ENCODE measurements at places on chromosomes 16 and 17.

DNA sequence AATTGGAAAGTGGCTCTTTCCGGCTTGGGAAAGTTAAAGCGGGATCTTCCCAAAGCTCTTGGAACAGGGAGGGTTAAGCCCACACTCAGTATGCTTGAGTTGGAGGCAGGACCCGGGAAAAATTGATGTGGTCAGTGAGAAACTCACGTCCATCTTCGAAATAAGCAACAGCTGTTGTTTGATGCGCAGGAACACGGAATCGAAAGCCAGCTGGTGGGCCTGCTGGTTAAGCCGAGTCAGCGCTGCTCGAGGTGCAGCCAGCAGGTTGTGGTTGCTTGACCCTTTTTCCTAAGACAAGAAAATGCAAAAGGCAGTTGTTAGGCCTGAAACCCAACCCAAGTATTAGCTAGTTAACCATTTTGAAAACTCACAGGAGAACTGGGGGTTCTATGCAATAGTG lies 49.4 kb downstream of the COG7 start:
- DNase-seq: no peak

GRCh38 chr17:15654886-15655561 lies 29.1 kb downstream of the TRIM16 start:
- DNase-seq: no peak

DNA sequence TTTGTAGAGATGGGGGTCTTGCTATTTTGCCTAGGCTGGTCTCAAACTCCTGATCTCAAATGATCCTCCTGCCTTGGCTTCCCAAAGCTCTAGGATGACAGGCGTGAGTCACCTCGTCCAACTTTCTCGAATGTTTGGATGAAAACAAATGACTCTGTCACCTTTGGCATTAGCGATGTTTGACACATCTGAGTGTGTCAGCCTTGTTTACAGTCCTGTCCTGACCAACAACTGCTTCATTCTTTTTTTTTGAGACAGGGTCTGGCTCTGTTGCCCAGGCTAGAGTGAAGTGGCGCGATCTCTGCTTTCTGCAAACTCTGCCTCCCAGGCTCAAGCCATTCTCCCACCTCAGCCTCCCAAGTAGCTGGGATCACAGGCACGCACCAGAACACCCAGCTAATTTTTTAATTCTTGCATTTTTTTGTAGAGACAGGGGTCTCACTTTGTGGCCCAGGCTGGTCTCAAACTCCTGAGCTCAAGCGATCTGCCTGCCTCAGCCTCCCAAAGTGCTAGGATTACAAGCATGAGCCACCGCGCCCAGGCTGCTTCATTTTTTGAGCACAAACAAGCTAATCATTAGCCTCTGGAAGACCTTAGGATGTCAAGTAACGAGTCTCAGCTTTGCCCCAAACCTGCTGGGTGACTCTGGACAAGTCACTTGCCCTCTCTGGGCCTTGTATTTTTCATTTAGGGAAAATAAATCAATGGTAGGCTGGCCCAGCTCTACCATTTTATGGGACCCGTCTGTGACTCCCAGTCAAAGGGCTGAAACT lies 7.4 kb downstream of the MYH11 start:
- DNase-seq: no peak

DNA sequence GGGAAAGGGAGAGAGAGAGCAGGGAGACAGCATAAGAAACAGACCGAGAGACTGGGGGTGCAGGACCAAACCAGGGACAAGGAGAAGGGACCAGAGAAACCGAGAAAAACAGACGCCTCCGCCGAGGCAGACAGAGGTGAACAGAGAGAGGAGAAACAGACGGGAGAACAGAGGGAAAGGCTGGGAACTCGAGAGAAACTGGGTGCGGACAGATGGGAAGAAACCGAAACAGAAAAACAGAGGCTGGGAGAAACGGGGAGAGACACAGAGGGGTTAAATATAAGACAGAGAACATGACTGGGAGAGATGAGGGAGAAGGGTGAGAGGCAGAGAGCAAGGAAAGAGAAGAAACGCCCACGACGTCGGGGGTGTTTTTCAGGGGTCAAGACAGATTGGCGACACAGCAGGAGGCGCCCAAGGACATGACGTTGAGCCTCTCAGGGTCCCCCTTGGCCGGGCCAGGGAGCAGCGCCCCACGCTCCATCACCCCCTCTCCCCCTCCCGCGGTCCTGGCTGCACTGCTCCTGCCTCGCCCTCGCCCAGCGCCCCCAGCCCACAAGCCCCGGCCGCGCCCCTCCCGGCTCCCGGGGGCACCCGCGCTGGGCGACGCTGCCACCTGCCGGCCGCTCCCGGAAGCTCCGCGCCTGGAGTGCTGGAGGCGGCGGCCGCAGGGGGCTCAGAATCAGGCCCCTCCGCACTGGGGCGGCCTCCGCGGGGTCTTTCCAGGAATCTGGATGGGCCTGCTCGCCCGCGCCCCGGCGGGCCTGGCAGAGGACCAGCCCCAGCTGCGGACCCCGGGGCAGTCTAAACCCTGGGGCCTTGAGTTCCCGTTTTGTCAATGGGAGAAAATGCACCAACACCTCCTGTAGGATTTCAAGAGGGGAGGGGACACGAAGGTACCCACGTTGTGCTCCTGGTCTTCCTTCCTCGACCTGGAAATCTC lies 1.3 kb upstream of the TMEM92 start:
- DNase-seq: peak; percentile 30

DNA sequence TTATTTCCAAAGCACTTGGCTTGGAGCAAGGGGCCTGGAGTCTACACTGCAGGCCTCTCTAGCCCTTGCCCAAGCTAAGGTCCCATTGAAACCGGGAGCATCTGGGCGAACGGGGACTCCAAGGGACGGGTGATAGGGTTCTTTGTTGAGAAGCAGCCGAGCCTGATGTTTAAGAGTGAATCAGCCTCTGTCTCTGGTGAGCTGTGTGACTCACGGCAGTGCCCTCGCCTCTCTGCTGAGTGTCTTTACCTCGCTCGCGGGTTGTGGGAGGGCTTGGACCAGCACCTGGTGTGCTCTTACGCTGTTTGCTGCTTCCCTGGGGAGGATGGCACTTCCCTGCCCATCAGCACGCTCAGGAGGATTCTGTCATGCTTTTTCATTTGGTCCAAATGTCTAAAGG lies 1.3 kb downstream of the HGS start:
- DNase-seq: peak; percentile 45

GRCh38 chr17:1561420-1562175 lies 994 bp downstream of the PITPNA start:
- peak; percentile 4 for DNase-seq

DNA sequence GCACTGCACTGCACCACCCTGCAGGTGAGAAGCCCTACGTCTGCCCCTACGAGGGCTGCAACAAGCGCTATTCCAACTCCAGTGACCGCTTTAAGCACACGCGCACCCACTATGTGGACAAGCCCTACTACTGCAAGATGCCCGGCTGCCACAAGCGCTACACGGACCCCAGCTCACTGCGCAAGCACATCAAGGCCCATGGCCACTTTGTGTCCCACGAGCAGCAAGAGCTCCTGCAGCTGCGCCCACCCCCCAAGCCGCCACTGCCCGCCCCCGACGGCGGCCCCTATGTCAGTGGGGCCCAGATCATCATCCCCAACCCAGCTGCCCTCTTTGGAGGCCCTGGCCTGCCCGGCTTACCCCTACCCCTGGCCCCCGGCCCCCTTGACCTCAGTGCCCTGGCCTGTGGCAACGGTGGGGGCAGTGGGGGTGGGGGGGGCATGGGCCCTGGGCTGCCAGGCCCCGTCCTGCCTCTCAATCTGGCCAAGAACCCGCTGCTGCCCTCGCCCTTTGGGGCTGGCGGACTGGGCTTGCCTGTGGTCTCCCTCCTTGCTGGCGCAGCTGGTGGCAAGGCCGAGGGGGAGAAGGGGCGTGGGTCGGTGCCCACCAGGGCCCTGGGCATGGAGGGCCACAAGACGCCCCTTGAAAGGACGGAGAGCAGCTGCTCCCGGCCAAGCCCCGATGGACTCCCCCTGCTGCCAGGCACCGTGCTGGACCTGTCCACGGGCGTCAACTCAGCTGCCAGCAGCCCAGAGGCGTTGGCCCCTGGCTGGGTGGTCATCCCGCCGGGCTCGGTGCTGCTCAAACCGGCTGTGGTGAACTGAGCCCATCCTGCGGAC lies 14.2 kb downstream of the PAM16 start:
- no peak for DNase-seq

DNA sequence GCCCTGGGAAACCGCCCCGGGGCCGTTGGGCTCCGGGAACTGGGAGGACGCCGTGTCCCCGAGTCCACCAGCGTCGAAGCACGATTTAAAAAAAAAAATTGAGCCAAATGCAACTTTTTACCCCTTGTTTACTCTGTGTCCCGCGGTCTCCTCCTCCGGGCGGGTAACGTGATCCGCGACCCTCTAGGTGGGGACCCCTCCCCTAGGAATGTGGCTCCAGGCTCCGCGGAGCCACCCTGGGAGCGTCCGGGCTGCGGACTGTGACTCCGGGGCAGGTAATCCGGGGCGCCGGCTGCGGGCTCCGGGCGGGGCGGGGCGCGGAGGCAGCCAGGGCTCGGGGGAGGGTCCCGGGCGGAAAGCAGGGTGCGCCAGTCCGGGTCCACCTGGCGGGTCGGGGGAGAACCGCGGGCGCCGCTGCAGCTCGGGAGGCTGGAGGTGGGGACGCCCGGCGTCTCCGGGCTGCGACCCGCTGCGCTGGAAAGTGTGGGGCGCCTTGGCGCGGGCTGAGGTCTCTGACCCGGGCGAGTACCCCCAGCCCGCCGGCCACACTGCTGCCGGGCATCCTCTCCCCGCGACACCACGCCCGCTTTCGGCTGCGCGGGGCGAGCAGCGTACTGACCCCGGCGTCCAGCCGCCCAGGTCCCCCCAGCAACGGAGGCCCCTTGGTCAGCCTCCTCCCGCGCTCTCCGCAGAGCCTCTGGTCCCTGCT lies 852 bp upstream of the HELZ start:
- peak; percentile 25 for DNase-seq

- DNase-seq: no peak
These were observed 21.2 kb downstream of the SOCS3 start for GRCh38 chr17:78338486-78339259.

GRCh38 chr16:24471561-24472350 lies 67.6 kb upstream of the RBBP6 start:
- no peak for DNase-seq

DNA sequence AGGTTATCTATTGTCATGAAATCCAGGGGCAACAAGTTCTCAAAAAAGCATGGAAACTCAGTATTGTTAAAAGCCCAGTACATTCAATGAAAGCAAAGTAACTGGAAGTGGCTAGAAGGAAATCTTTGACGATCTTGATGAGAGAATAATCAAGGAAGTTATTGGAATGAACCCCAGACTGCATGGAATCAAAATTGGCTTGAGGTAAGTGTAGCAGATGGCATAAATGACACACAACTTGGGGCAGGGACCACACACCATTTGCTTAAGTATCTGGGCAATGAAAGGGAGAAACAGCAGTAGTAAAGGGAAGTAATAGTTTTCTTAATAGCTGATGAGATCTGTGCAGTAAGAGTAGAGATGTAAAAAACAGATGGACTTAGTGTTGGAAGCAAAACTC lies 238.0 kb downstream of the HS3ST3A1 start:
- no peak for DNase-seq

GRCh38 chr17:54270499-54270898 lies 447.8 kb downstream of the KIF2B start:
- DNase-seq: no peak

- no peak for DNase-seq
These were observed 73.6 kb upstream of the CCL1 start for GRCh38 chr17:34436607-34437006.

GRCh38 chr17:65181237-65182061 lies 44.3 kb downstream of the RGS9 start:
- no peak for DNase-seq

GRCh38 chr16:55825115-55825728 lies 7.7 kb downstream of the CES1 start:
- no peak for DNase-seq

DNA sequence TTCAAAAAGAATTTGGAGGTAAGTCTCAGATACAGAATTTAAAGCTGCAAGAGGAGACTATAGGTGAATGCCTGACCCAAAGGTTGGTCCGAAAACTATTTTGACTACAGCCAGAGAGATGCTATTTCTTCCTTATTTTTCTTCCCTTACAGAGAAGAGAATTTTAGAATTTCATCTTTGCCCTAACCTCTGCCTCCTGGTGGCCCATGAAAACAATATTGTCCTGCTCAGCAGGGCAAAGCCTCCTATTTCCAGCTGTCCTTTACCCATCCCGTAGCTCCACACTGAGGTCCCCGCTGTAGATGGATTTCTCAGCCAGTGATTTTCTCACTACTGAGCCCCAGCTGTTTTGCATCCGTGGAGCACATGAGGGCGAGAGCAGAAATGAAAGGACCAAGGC lies 24.6 kb downstream of the HOXB1 start:
- DNase-seq: no peak

DNA sequence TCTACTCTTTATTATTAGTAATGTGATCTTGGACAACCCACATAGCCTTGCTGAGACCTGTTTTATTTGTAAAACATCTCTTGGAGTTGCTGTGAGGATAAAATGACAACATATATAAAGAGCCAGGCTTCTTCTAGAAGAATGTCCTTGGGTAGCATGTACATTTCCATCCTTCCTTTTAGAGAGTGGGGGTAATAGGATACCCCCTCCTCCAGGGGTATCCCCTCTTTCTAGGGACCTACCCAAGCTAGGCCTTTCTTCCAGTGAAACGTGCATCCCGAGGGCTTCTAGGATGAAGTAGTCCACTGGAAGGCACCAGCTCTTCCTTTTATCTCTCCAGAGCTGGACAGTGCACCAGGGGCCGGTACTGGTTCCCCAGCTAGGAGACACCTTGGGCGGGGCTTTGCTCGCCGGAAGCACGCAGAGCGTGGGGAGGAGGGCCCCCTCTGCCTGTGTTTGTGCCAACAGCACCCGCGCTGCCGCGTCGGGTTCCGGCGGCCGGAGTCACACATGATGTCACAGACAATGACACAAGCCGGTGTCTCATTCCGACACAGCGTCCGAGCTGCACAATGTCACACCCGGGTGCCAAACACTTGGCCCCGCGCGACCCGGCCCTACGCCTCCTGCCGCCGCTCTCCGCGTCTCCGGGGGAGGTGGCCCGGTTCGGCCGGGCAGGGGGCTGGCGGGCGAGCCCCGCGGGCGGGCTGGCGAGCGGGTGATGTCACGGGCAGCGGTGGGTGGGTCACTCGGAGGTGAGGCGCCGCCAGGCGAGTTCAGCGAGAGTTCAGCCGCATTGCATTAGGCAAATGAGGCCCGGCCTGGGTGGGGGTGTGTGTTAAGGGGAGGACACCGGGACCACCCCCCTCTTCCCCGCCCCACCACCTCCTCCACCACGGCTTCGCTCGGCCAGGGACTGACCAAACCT lies 23.4 kb downstream of the GJD3 start:
- peak; percentile 78 for DNase-seq

GRCh38 chr17:393806-394717 lies 41.5 kb upstream of the RPH3AL start:
- no peak for DNase-seq

GRCh38 chr16:1912215-1912543 lies 6.0 kb downstream of the HS3ST6 start:
- DNase-seq: no peak

GRCh38 chr17:53217311-53217710 lies 605.4 kb upstream of the KIF2B start:
- DNase-seq: no peak

DNA sequence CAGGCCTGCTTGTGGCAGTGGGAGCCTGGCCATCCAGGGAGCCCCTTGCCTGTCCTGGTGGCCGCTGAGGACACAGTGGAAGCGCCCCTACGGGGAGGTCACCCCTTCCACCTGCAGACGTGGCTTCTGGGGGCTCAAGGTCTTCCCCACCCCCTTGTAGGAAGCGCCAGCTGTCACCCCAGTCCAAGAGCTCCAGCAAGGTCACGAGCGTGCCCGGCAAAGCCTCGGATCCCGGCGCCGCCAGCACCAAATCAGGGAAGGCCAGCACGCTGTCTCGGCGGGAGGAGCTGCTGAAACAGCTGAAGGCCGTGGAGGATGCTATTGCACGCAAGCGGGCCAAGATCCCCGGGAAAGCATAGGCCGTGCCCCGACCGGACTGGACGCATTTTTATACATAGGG lies 7.4 kb upstream of the IL17C start:
- DNase-seq: no peak
